ENCODE measurements at places on chromosomes 4 and X.

- no peak for DNase-seq
Observed at GRCh38 chr4:26987191-26987590, 126.5 kb downstream of the STIM2 start.

- no peak for DNase-seq
Observed at GRCh38 chr4:69713593-69713992, 46.8 kb downstream of the SULT1B1 start.

DNA sequence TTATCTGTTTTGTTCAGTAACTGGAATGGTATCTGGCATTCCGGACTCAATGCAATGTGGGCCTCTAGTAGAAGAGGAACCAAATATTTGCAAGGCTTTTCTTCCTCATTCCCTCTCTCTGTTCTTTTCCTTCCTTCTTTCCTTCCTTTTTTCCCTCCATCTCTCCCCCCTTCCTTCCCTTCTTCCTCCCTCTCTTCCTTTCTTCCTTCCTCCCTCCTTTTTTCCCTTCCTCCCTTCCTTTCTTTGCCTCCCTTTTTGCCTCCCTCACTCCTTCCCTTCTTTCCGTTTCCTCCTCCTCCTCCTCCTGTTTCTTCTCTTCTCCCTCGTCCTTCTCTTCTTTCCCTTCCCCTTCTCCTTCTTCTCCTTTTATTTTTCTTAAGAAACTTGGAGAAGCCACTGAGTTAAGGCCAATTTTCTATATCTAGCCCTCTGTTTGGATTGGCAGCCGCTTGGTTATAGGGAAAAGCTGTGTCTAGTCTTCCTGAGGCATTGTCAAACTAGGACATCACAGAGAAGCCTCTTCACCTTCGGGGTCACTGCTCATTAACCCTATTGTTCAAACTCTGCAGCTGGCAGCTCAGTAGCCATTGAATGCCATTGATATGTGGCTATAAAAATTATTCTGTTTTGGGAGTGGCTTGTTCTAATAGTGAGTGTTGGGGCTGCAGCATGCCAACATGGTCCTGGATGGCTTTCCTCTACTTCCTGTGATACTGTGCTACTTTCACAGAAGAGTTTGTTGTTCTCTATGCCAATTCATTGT is 95.9 kb downstream of the CFAP299 start:
- DNase-seq, result no peak

DNA sequence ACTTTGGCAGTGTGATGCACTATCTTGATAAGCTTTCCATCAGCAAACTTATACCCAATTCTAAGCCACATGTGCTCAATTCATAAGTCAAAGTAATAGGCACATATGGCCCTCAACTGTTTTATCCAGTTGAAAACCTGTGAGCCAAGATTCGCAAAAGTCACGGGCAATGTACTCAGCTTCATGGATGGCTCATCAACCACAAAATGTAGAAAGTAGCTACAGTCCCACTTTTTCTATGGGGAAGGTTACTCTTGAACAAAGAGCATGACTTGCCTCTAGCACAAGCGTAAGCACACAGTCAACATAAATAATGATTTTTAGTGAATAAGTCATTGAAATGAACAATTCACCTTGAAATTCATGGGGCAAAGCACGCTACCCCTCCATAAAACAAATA is 25.1 kb upstream of the DDX53 start:
- no peak for DNase-seq

DNA sequence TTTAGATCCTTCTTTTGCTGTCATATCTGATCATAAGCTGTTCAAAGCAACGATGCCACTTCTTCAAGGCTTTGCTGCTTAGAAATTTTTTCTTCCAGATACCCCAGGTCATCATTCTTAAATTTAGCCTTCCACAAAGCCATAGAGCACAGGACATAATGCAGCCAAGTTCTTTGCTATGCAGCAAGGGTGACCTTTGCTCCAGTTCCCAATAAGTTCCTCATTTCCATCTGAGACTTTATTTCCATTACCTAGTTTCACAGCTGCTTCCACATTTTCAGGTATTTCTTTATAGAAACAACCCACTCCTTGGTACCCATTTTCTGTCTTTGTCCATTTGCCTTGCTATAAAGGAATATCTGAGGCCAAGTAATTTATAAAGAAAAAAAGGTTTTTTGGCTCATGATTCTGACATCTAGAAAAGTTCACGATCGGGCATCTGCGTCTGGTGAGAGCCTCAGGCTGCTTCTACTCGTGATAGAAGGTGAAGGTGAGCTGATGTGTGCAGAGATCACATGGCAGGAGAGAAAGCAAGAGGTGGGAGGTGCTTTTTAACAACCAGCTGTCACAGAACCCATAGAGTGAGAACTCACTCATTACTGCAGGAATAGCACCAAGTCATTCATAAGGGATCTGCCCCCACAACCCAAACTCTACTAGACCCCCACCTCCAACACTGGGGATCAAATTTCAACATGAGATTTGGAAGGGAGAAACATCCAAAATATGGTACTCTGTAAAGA is 11.8 kb upstream of the TASL start:
- DNase-seq, result no peak

Measured in uterus (tissue), 4 donors.